ENCODE measurements at places on chromosomes 5 and 9.

- DNase-seq, result no peak
These were observed 210.8 kb downstream of the NFIB start for GRCh38 chr9:14103115-14103514.

DNA sequence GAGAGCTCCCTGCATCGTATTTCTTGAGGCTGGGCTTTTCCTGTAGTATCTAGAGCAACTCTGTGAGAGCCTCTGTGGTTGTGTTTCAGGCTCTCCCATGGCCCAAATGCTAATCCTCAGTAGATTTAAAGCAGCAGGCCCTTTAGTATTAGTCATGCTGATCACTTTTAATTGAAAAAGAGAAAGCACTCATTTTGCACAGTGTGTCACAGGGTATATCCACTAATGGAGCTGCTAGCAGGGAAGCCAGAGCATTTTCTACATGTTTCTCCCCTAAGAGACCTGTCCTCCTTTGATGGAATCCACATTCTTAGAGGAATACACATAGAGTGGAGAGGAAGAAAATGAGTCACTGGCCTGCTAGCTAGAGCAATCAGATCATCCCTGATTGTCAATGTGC lies 348.5 kb downstream of the TMEM232 start:
- DNase-seq, result no peak

- no peak for DNase-seq
These were observed 89.4 kb downstream of the SPOCK1 start for GRCh38 chr5:137409736-137410135.

- DNase-seq, result no peak
These were observed 64.1 kb downstream of the SEMA6A start for GRCh38 chr5:116510517-116510916.

DNA sequence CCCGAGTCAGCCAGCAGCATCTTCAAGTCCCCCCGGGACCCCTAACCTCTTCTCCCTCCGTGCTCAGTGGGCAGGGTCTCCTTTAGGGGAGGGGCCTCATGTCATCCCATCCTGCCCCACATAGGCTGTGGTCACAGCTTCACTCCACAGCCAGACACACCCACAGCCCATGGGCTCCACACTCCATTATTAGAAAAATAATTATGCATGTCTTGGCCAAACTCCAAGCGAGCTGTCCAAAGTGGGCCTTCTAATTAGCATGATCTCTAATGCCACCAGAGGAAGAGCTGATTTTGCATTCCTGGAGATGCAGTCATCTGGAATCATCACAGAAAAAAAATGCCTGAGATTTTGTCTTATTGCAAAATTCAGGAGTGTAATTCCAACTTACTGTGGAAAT lies 418.2 kb downstream of the IRX2 start:
- DNase-seq, result no peak

- DNase-seq, result no peak
These were observed 2.6 kb downstream of the EXOSC2 start for GRCh38 chr9:130696139-130696650.

DNA sequence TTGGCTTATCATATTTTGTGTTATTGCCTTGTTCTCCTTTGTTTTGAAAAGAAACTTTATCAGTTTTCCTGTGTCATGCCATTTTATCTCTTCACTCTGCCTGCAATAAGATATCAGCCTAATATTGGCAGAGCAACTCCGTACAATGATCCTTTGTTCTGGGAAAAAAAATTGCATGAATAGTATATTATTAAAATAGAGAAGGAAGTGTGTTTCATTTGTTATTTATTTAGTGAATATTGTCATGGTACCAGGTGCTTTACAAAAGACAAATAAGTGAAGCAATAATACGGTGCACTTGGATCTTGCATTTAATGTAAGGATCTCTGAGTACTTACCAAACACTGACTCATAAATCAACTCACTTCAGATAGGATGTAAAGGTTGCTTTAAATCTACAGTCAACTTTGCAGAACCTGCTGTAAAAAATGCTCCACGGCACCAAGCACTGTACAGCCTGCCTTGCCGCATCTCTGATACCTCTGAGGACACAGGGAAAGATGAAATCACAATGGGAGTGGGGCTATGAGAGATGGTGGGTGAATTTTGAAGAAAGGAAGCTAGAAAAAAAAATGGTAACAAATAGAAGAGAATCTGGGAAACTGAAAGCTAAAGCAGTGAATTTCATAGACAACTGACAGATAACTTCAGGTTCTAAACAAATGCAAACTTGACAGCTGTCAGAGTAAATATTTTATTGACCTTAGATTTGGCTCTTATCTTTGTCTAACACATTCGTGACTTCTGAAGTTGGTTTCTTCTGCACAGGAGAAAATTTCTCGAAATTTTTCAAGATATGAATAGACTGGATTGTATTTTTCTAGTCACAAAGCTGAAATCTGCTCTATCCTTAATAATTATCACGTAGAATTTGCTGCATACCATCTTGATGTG lies 232.1 kb downstream of the ENC1 start:
- DNase-seq, result no peak

DNA sequence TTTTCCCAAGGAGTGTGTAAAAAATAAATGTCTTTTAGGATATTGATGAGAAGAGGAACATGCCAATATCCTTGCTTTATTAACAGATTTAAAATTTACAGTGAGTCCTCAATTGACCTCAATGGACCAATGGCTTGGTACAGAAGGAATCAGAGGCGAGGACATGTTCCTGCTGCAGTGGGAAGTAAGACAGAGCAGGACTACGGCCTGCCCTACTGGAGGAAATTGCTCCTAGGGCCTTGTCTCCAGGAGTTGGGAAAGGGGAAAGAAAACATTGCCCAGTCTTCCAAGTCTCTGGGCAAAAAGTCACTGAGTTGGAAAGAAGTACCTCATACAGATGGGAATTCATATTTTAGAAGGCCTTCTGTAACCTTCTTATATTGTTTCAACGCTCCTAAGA lies 33.1 kb upstream of the UGT3A2 start:
- DNase-seq, result no peak

DNA sequence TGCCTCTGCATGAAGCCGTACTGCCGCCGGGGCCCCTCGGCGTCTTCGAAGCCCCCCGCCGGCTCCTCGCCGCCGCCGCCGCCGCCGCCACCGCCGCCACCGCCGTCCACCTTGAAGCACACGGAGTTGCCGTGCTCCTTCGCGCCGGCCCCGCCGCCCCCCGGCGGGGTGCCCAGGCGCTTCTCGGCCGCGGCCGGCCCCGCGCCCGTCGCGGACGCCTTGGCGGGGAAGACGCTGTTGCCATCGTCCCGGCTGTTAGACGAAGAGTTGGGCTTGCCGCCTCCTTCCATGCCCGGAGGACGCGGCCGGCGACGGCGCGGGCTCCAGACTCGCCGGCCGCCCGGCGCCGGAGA lies 400 bp downstream of the HCN1 start:
- DNase-seq, result no peak

GRCh38 chr9:98248737-98249474 lies 6.5 kb downstream of the TBC1D2 start:
- no peak for DNase-seq

DNA sequence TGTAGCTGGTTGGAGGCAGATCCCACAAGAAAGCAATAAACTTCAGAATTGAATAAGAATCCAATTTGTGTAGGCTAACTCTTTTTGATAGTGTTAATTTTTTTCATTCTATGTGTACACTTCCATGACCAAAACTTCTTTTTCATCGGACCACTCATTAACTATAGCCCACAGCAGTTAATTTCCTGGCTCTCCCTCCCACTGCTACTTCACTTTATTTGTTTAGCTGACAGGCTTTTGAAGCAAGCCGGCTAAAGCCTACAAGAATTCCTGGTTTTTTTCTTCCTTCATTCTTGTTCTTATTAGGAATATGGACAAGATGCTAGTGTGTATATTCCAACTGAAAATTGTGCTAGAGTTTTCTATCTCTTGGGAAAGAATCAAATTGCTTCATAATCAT lies 329.2 kb upstream of the CCNH start:
- DNase-seq, result no peak

DNA sequence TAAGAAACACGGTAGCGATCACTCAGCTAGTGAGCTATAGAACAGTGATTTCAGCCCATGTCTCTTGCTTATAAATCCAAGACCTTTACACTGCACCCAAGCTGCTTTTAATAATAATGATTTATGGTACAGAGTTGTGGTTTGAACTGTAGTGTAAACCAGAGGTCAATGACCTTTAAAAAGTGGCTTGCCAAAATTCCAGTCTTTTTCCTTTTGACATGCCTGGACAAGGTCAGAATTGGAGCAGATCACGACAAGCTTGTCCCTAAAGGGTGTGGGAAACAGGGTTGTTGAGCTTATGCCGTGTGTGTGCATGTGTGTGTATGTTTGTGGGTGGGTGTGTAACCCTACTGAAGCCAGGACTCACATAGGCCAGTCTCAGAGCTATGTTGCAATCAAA lies 225.3 kb upstream of the CLINT1 start:
- DNase-seq, result no peak

- no peak for DNase-seq
These were observed 10.9 kb upstream of the GADD45G start for GRCh38 chr9:89593727-89594427.

DNA sequence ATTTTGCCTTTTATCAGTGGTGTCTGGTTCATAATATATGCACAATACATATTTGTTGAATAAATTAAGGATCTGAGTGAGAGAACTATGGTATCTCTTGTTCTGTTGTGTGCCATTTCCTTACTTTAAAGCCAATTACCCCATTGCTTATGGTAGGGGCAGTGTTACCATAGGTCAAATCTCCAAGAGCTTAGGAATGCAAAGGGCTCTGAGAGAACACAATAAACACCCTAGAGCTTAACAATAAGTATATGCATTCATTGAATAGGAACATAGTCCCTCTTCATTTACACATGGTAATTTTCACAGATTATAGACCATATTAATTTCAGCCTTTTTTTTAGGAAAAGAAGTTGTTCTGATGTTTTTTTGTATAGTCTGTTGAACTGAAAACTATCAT lies 112.2 kb downstream of the MCTP1 start:
- no peak for DNase-seq

DNA sequence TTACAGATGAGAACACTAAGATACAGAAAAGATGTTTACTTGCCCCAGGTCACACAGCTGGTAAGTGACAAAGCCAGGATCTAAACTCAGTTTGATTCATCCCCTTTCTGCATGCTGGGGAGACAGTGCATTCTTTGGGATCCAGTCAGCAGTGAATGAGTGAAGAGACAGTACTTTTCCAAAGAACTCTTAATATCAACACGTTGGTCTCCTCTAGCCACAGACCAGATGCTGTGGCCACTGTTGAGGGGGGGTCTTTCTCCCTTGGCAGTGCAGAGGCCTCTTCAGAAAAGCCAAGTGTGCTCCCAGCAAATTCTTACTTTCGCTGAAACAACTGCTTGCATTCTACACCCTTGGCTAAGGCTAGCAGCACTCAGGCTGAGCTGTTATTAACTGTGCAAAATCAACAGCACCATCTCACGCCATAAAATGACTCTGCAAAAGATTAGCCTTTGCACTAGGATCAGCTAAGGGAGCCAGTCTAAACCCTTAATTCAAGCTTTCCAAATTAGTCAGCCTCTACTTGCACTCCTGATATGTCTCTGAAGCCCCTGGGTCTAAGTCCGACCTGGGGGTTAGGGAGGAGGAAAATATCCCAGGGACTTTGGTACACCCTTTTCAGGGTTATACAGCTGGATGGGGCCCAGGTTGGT lies 4.8 kb upstream of the TMEM171 start:
- no peak for DNase-seq

DNA sequence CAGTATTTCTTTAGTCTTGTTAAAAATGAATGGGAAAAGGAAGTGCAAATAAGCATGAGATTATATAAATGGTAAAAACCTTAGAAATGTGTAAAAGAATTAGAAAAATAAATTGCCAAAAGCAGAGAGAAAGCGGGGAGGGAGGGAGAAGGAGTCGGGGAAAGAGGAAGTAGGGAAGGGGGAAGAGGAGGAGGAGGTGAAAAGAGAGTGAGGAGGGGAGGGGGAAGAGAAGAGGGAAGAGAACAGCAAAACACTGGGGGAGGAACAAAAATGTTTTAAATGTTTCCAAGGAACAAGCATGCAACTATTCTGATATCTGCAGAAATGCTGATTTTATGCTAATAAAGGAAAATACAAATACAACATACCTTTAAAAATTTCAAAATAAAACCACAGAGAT lies 317.5 kb downstream of the PIK3R1 start:
- DNase-seq, result no peak

- DNase-seq, result no peak
These were observed 57.2 kb downstream of the MTRR start for GRCh38 chr5:7925961-7926695.

GRCh38 chr5:153352685-153353219 lies 137.7 kb upstream of the GRIA1 start:
- no peak for DNase-seq

GRCh38 chr5:22852807-22853660 lies at the start of gene CDH12:
CDH12 (minus strand) TSS chr5:22853344.
- no peak for DNase-seq

GRCh38 chr5:73215891-73216610 lies 43.1 kb downstream of the TMEM174 start:
- DNase-seq, result no peak

DNA sequence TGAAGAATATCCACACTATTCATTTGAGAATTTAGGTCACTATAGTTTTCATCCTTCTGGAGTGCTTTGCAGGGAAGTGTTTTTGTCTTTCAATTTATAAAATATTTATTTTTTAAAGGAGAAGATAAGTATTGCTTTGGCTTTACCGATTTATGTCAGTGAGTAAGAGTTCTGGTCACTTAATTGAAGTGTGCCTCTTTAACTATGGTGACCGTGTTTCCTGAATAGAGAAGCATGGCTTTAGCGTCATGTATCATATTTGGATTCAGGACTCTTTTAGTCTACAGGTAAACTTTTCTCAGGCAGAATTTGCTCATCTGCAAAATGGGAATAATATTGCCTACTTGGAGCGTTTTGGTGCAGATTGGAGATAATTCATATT lies 902 bp downstream of the BDP1 start:
- DNase-seq, result no peak

DNA sequence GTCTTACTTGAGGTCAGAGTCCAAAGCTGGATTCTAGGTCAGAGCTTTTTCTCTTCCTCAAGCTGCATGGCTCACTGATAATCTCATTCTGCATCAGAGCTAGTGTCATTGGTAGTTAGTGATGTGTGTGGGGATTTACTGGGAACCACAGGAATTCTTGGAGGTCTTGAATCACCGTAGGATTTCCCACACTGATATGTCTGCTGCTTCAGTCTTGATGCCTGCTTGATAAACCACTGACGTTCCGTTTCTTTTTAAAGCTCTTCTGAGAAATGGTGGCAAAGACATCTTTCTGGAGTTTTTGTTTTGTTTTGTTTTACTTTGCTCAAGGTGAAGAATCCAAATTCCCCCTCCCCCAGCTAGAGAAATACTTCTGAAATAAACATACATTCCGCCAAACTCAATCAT lies 1.2 kb upstream of the GARIN3 start:
- no peak for DNase-seq

GRCh38 chr5:88555674-88556073 lies 287.0 kb upstream of the TMEM161B start:
- DNase-seq, result no peak
